ENCODE measurements at places on chromosomes 2 and 18.

DNA sequence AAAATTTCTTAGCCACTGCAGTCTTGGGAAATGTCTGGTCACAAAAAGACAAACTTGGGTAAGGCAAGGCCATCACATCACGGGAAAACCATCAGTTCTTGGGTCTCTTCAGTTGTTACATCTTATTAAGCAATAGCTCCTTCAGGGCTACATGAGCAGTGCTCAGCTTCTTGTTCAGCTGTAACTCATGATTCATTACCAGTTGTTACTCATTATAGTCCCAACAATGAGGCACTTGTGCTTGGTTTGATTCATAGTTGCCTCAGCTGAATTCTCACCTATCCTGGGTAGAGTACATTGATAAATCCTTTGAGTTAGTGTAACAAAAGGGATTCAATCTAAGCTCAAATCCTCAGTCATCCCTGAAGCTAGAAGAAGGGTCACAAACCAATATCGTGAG, 102.4 kb upstream of the DCC start:
- no peak for DNase-seq

- DNase-seq, result no peak
Observed at GRCh38 chr18:6145645-6146306, 250.5 kb upstream of the TMEM200C start.

GRCh38 chr2:72931280-72931910, 14.1 kb downstream of the EMX1 start:
- no peak for DNase-seq

DNA sequence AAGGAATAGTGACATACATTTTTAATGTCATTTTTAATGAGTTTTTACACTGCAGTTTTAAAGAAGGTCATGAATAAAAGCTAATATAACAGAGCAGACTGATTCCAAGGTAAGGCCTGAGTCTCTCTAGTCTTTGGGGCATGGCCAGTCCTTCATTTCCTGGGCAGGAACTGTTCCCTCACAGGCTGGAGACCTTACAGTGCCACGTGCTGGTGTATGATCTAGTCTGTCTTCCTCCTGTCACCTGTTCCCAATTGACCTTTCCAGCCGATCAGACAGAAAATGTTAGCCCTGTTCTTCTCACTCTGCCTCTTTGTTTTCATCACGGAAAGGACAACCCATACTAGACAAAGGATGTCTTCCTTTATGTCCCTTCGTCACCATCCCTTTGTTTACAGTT, 33.6 kb downstream of the ZCCHC2 start:
- no peak for DNase-seq

GRCh38 chr2:157497638-157498314, 53.9 kb upstream of the CYTIP start:
- no peak for DNase-seq

- no peak for DNase-seq
Observed at GRCh38 chr2:37560241-37560848, 111.1 kb downstream of the CDC42EP3 start.

GRCh38 chr2:26946841-26947784, 23.3 kb upstream of the MAPRE3 start:
- DNase-seq, result no peak

GRCh38 chr2:67824186-67824585, 238.6 kb downstream of the C1D start:
- no peak for DNase-seq

DNA sequence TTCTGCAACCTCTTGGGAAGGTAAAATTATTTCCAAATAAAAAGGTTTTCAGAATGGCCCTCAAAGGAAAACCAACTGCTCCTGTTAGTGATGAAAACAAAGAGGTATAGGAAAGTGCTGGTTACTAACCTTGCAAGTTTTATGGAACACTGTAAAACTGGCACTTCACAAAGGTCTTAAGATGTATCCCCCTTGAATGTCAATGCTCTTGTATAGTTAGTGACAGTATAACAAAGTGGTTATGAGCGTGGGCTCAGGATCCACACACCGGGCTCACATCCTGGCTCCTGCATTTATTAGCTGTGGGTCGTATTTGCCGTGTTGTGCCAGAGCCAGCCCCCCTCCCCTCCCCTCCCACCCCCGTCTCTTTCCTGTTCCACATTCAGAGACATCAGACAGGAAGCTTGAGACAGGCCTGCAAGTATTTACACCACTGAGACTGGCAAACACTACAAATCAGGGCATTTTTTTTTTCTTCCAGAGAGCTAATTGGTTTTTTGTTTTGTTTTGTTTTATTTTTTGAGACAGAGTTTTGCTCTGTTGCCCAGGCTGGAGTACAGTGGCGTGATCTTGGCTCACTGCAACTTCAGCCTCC, 9.2 kb upstream of the DNPEP start:
- no peak for DNase-seq
